Stimulated activated CD8-positive, alpha-beta memory T cell treated with anti-CD3 and anti-CD28 coated beads, Interleukin-4, amount 100 ng/mL, for 1 hour (primary cell): ENCODE measurements at places on chromosomes 13 and 19.

- no peak for DNase-seq
These were observed 158.4 kb upstream of the CSNK1A1L start for GRCh38 chr13:37263871-37264270.

- no peak for DNase-seq
These were observed 93.4 kb downstream of the ABCC4 start for GRCh38 chr13:95207769-95208366.

DNA sequence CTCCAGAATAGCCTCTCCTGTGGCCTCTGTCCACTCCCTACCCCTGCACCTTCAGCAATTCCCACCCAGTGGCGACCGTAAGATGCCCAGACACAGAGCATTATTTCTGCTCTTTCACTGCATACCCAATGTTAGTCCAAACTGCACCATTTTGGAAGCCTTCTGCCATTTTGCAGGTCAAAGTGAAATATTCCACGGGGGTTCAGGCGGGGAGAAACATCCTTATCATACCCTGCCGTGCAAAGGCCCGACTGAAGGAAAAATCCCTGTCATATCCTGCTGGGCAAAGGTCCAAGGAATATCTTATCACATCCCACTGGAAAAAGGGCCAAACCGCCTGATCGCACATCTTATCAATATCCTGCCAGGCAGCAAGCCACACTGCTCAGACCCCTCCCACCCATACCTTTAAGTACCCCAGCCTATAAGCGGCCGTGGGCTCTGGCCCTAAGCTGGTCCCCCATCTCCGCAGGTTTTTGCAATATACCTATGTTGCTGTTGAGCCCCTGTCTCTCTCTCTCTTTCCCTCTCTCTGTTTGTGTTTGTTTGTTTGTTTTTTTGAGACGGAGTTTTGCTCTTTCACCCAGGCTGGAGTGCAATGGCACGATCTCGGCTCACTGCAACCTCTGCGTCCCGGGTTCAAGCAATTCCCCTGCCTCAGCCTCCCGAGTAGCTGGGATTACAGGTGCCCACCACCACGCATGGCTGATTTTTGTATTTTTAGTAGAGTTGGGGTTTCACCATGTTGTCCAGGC is 18.2 kb downstream of the CLEC11A start:
- DNase-seq = no peak

GRCh38 chr19:53792721-53793433 is 31.2 kb downstream of the NLRP12 start:
- DNase-seq = peak; percentile 17

GRCh38 chr13:111503905-111504695 is 183.7 kb downstream of the TEX29 start:
- no peak for DNase-seq

DNA sequence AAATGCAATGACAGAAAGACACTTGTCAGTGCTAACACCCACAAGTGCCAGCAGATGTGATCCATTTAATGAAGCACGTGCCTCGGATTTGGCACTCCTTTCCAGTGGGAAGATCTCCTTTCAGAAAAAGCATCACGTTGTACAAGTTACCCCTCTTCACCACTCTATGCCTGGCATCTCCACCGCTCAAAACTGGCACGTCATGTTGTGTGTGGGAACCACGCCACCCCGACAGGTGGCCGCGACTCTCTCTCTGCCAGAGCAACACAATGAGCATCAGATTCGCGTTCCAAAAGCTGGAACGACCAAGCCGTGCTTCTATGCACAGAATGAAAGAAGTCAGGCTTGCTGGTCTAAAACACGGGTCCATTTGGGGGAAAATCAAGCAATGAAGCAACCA is 24.3 kb downstream of the TMTC4 start:
- DNase-seq = no peak

DNA sequence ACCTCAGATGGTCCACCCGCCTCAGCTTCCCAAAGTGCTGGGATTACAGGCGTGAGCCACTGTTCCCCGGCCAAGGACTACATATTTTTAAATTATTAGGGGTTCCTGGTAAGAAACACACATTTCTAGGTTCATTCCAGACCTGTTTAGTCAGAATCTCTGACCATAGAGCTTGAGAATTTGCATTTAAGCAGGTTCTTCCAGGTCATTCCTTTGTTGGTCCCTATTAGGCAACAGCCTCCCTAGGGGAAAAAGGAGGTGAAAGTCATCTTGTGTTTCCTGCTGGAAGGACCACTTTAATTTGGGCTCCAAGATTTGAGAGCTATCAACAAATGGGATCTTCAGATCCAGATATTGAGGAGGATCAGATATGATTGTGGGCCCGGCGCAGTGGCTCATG is 16.3 kb downstream of the S1PR2 start:
- no peak for DNase-seq

GRCh38 chr19:2751438-2751830 is 11.6 kb upstream of the SLC39A3 start:
- DNase-seq = no peak

DNA sequence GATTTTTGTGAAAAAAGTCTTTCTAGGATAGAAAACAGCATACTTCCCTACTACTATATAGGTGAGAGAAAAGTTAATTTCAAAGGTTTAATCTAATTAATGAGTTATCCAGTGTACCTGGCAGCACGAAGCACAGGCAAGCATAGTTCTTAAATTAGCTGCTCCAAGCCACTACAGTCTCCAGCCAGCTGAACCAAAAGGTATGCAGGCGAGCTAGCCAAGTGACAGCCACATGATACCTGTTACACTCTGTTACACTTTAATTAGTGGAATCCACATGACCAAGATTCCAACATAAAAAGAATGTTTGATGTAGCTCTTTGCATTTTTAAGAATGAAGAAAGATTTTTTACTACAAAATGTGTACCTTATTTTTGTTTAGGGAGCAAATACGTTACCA is 15.5 kb downstream of the SLC25A30 start:
- DNase-seq = no peak

- no peak for DNase-seq
These were observed 17.0 kb upstream of the SACS start for GRCh38 chr13:23450340-23451046.

DNA sequence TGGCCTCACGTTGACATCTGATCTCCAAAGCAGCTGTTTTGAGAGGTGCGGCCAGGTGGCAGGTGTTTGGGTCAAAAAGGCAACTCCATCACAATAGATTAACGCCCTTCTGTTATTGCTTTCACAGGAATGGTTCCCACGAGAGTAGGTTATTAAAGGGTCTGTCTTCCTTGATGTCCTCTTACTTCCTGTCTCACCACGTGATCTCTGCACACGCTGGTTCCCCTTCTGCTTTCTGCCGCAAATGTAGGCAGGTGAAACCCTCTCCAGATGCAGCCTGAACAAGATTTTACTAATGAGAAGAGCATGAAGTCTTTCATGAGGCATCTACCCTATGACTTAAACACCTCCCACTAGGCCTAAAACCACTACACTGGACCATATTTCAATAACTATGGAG is 22.8 kb upstream of the ZNF564 start:
- DNase-seq = no peak

DNA sequence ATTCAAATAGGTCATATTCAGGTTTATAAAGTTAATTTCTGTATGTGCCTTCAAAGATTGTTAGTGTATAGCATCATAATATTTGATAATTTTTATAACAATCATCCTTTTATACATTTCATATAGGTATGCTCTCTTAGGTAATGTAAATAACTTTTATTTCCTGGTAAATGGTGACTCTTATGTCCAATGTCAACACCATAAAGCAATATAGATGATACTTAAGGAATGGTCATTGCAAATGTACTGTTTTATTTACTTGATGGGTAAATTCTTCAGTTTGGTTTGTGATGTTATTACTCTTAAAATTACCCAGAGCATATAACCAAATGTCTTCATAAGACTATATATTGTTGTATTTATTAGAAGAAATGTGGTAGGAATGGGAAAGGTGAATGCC is 928.7 kb downstream of the PCDH9 start:
- DNase-seq = no peak

GRCh38 chr19:37127999-37128820 is 44.3 kb downstream of the ZNF585A start:
- DNase-seq = no peak

DNA sequence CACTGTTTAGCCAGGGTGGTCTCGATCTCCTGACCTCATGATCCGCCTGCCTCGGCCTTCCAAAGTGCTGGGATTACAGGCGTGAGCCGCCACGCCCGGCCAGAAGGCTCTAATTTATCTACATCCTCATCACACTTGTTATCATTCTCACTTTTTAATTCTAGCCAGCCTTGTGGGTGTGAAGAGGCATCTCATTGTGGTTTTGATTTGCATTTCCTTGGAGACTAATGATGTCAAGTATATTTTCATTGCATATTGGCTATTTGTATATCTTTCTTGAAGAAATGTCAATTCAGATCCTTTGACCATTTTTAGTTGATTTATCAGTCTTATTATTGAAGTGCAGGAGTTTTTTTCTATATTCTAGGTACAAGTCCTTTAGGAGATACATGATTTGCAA is 27.7 kb upstream of the HIF3A start:
- DNase-seq = no peak

DNA sequence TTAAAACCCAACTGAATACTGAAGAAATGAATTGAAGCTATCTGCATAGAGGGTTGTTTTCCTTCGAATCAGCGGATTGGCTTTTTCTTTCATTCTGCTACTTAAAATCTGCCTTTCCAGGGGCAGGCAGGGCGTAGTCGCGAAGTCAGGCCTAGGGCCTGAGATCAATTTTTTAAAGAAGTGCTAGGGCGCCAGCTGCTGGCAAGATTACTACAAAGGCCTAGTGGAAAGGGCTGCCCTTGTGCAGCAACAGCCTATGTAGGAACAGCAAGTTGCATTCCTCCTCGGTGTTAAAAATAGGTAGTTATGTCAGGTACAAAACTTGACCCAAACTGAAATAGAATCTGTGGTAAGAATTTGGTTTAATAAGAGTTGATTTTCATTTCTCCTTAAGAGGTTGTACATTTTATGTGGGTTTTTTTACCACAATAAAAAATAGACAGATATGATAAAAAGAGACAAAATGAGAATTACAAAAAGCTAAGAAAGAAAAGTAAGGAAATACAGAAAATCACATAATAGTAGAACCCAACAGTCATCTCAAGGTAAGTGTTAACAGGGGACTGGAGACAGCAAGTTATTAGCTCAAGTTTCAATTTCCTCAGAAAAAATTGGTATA is 9.5 kb upstream of the URAD start:
- DNase-seq = no peak

DNA sequence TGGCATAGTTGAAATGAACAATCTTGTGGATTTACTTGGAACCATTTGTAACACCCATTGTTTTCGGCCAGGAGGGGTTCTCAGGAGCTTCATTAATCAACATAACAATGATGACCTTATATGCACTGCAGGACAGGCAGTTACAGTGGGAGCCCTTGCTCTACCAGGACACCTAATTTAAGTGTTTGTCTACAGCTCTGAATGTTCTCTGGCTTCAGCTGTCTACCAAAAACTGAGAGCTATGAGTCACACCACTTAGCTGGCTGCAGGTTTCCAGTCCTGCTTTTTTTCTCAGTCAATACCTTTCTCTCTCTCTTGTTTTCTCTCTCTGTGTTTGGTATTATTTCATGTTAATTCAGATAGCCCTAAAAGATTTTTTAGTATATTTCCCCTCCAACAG is 105.4 kb upstream of the MBNL2 start:
- DNase-seq = no peak

DNA sequence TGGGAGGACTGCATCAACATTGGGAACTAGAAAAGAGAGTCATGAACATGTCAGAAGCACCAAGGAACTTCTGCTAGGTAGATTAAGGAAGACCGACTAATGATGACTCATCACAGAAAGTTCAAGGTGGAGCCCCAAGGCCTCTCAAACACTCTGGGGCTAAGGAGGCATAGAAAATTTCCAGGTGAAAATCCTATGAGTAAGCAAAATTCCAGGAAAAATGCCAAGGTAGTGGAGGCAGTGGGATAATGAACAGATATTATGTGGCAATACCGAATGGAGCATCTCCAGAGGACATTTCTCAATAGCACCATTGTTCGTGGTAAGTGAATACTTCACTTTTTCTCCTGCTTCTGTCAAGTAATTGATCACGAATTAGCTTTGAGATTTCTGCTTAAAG is 336.5 kb downstream of the MZT1 start:
- DNase-seq = no peak

GRCh38 chr13:77909827-77910226 is 8.8 kb downstream of the EDNRB start:
- DNase-seq = no peak

DNA sequence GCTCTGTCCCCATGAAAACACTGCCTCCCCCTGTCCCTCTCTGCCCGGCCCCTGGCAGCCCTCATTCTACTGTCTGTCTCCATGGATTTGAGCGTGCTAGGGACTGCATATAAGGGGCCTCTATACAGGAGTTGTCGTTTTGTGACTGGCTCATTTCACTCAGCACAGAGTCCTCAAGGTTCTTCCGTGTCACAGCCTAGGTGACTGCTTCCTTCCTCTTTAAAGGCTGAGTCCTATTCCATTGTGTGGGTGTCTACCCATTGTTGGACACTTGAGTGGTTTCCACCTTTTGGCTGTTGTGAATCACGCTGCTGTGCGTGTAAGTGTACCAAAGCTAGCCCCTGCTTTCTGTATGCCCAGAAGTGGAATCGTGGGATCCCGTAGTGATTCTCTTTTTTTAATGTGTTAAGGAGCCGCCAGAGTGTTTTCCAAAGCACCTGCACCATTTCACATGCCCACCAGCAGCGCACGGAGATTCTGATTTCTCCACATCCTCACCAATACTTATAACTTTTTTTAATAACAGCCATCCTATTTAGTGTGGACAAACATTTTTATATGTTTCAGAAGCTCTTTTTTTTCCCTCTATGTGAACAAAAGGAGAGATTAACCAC is 116.7 kb downstream of the COL4A2 start:
- no peak for DNase-seq

DNA sequence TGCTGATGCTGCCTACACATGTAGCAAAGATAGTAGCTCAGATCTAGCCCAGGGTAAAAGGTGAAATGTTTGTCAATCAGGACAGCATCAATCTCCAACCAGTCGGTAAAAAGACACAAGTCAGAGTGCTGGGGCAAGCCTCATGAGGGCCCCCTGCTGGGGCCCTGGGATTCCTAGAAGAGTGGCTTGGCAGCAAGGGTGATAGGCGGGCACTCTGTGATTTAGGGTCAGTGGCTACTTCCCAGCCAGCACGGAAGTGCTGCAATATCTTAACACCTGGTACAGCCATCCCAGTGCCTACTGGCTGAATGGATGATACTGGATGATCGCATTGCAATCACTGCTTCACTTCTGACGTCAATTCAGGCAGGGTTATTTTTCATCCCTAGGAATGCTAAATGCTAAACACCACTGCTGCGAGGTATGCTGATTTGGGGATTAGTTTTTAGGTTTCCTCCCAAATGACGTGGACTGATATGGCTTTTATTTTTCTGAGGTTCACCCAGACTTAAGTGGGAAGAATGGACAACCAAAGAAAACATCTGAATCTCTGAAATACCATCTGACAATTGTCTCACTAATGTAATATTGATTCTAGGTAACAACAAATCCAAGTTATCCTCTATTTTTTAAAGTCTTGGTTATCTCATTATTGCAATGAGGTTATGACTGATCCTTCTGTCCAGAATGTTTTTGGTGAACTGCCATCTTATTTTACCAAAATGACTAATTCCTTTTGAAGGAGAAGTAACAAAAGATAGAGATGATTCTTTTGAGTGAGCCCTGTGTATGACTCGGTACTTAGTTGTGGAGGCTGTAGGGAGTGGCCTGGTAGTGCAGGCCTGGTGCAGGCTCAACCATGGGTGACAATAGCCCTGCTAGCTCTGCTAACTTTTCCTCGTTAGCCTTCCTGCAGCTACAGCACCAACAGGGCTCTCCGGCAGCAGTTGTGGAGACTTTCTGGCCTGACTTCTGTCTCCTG is 432.5 kb downstream of the FGF9 start:
- no peak for DNase-seq
